ACHN (cell line): ENCODE measurements at places on chromosomes 16 and 17.

DNA sequence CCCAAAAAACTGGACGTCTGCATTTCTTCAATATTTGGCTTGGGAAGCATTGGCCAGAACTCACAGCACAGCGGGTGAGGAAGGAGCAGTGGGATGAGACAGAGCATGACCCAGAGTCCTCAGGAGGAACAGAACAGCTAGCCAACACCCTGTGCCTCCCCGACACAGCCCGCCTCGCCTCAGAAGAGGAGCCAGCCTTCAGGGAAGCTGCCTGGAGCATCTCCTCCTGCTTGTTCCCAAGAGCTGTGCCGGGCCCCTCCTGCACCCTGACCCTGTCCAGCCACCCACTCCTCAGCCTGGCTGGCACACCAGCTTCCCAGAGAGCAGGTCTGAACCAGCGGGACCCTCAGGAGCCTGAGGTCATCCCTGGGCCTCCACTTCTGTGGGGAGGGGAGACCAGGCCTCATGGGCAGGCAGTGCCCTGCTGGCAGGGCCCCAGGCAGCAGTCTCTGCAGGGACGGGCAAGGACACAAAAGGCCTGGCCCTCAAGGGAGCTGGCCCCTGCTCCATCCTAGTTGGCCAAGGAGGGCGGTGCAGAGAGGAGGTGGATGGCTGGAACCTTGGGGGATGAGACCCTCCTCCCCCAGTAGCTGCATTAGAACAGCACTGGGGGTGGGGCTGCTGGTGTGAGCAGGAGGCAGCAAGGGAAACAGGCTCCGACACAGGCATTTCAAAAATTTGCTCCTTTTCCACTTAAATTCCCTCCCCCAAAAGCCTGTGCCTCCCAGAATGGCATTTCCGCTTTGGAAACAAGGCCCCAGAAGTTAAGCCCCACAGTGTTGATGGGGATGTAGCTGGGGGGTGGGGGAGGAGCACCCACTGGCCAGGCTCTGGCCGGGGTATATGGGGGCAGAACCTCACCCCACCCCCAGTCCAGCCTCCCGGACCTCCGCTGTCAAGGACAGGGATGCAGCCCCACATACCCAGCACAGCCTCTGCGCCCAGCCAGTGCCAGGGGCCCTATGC lies 1.8 kb upstream of the BCAR1 start:
- no peak for DNase-seq

DNA sequence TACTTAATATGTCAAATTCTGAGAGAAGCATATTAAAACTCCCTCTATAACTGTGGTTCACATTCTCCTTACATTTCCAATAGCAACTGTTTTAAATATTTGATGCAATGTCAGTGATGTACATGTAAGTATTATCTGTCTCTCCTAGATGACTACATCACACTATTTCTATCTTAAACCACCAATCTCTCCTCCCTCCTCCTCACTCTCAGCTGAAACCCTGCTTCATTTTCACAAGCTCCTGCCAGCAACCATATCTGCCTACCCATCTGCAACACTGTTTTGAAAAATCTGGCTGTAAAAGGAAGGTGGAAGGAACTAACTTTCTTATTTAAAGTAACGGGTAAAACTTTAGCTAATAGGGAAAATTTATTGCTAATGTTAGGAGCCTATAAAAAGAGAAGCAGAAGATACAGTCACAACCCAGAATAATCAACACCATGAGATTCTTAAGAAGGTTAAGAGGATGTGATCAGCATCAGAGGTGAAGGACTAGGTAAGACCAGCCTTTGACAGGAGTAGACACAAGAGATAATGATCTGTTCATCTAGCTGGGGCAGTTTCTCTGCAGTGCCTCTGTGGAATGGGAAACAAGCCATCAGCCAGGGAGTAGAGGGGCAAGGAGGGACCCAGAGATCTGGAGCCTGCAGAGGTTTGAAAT lies 31.0 kb downstream of the MYH10 start:
- no peak for DNase-seq

DNA sequence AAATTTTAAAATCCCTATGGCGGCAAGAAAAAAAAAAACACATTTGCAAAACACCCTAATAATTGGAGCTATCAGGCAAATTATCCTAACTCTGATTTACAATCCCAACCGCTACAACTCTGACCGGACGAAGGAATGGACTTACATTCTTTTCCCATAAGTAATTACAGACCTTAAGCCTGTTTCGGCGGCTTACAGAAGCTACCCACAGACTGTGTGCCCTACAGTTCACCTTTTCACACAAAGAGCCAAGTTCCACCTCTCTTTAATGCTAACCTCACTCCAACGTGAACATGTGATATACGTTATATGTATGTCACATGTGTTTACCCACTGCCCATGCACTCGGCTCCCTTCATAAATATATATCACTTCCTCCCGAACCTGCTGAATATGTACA lies 8.7 kb upstream of the MEAK7 start:
- DNase-seq = no peak

DNA sequence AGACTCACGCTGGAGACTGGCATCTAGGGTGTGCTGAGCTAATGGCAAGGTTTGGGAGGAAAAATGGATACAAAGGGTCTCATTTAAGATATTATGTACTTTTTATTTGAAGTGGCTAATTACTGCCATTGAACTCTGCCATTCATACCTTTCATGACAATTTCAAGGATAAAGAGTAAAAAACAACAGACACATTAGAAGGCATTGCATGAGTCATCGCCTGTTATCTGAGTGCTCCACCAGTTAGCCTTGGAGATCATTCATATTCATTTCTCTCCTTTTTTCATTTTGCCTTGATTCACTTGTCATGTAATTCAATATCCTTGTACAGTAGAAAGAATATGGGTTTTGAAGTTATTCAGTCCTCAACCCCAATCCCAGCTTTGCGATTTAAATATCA lies 109.5 kb downstream of the CDH8 start:
- no peak for DNase-seq

DNA sequence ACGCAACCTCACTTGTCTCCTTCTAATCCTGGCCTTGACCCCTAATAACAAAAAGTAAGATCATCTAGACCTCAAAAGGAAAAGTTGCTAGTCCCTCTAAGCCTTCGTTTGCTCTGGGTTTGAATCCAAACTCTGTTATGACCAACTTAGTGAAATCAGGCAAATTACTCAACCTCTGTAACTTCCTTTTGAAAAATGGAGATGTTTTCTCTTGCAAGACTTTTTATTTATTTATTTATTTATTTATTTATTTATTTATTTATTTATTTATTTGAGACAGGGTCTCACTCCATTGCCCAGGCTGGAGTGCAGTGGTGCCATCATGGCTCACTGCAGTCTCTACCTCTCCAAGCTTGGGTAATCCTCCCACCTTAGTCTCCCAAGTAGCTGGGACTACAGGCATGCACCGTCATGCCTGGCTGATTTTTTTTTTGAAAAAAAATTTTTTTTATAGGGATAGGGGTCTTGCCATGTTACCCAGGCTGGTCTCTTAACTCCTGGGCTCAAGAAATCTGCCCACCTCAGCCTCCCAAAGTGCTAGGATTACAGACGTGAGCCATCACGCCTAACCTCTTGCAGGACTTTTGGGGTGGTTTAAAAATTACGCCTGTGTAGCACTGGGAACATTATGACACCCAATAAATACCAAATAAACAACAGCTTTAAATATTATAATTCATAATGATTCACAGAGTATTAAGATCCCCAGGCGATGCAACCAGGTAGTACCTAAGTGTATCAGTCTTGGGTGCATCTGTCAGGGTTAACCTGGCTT lies 63.4 kb downstream of the PITPNC1 start:
- no peak for DNase-seq

GRCh38 chr17:73639932-73640331 lies 4.3 kb downstream of the SDK2 start:
- DNase-seq = no peak

GRCh38 chr17:14593956-14594355 lies 293.1 kb downstream of the HS3ST3B1 start:
- DNase-seq = no peak

DNA sequence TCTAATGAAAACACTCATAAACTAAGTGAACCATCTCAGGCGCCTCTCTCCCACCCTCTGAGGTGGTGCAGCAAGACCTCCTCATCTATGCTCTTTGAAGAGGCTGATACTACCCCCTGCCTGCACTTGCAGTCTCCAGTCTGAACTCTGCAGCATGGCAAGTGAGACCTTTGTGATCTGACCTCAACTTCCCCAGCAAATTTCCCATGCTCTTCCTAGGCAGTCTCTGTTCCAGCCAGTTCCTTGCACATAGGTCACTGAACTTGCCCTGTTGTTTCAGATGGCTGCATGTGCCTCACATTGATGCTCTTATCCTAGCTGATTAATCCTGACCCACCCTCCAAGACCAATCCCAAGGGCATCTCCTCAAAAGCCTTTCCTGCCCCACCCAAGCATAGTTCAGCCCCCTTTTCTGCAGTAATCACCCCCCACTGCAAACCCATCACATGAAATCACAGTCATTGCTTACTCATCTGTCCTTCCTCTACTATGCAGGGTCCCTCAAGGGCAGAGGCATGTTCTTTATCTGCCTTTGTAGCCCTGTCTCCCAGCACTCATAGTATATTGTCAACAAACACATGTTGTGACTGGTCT lies 42.0 kb downstream of the TBX21 start:
- no peak for DNase-seq

- no peak for DNase-seq
These were observed 41.6 kb downstream of the HSBP1 start for GRCh38 chr16:83849421-83849820.

- no peak for DNase-seq
These were observed 3.9 kb upstream of the MYO1D start for GRCh38 chr17:32880671-32881453.

DNA sequence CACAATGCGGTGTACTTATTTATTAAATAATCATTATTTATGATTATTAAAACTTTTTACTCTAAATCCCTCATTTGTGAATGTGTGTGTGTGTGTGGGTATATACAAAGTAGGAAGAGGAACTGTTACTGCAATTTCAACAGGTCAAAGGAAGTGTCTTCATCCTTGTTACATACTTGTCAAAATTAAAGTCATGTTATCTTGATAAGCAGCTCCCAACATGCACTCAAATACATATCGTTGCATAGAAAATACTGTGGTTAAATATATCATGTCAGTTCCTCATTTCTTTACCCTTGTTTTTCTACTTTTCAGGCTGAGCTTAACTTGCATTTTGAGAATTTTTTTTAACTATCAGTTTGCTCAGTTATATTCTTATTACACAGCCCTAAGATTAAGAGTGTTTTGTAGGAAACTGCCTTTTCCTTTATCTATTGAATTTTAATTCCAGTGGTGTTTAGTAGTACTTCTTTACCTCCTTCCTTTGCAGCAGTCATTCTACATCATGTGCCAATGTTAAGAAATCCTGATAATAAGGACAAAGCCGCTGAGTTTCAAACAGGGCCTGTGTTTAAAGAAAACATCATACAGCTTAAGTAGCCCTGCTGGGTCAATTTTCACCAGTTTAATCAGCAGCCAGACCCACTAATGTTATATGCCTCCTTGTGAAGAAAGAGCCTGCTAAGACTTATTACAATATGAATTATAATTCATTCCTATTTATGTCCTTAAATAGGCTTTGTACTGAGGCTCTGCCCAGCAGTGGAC lies 7.2 kb downstream of the EFCAB5 start:
- DNase-seq = no peak

DNA sequence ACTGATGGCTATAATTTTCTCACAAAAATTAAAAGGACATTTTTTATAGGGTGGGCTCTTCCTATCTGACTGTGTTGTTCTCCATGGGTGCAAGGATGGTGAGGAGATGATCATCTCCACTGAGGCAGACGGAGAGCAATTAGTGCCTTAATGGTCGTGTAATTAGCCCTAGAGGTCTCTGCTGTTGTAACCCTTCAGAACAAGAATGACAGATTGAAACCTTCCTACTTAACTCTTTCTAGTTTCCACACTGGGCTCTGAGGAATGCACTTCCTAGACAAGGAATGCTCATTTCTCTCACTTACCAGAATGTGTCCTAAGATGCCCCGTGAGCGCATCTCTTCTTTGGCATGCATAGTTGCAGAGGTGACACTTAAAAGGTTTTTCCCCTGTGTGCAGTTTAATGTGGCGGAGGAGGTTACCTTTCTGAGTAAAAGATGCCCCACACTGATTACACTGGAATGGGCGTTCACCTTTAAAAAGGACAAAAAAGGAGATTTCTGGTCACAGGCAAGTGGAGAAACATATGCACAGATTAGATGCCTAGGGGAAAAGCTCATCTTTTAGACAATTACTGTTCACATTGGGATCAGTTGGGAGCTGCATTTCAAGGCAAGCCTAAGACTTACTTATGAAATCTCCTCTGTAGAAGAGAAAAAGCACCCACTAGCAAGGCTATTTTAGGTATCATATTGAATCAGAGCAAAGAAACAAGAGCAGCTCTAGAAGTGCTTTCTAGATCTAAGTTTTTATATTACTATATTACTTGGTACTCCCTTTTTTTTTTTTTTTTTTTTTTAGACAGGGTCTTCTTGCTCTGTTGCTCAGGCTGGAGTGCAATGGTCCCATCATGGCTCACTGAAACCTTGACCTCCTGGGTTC lies 53.6 kb downstream of the GRB7 start:
- DNase-seq = no peak

GRCh38 chr17:50585346-50585745 lies 24.8 kb downstream of the CACNA1G start:
- DNase-seq = no peak

DNA sequence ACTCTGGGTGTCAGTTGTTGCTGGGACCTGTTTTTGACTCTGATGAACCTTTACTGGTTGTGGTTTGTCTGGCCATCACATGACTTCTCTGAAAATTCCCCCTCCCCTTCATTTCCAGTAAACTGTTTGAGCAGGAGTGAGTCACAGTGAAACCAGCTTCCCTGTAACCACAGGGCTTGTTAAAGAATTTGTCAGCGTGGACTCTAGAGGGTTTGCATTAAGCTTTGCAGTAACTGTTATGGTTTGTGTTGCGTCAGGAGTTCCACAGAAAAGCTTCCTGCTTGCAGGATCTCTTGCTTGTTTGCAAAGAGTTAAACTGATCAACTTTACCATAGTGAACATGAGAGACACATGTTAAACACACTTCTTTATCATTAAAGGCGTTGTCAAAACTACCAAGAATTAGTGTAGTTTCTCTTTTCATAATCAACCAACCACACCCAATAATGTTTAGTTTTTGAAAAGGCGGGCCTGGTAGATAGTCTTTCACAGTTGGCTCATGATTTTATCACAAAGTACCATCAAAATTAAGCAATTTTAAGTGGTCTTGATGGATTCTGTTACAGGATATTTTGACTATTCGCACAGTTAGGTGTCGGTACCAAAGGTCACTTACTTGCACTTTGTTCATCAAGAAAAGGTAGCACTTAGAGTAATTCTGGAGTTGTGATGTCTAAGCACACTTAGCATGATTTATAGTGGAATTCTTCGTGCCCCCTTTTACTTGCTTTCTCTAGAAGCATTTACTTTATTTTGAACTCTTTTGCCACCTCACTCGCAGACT lies 79.3 kb downstream of the VMP1 start:
- peak; percentile 100 for DNase-seq

GRCh38 chr17:28871056-28871579 lies 16.3 kb downstream of the ERAL1 start:
- DNase-seq = no peak

GRCh38 chr17:81317961-81318605 lies 23.0 kb upstream of the SLC38A10 start:
- no peak for DNase-seq

GRCh38 chr16:49466529-49466831 lies 92.9 kb downstream of the C16orf78 start:
- DNase-seq = no peak
